ENCODE measurements at places on chromosomes 12 and 14.
A peak's percentile ranks its signal among the peaks of the same experiment; 100 is the strongest.

DNA sequence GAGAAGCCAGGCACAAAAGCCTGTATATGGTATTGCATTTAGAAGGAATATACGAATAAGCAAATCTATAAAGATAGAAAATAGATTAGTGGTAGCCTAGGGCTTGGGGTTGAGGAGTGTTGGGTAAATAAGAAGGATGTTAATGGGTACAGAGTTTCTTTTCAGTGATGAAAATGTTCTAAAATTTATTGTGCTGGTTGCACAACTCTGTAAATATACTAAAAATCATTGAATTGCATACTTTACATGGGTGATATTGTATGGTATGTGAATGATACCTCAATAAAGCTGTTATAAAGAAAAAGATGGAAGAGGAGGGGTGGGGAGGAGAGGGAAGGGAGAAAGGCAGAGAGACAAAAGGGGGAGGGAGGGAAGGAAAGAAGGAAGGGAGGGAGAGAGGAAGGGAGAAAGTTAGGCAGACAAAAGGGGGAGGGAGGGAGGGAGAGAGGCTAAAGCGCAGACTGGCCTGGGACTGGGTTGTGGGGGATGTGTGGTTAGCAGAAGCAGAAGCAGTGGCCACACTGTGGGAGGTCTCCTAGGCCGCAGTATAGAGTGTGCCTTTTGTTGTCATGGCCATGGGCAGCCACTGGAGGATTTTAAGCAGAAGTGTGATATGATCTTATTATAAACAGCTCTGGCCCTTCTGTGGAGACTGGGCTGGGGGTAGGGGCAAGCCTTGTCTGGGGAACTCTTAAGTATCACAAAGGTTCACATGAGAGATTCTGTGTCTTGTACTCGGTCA, 73.6 kb upstream of the ELK3 start:
- H3K27ac ChIP-seq, result no peak overlapping the region
- no peak for DNase-seq
- no peak overlapping the region for H3K4me3 ChIP-seq
- no peaks in the 10 kb centered on the region for H3K4me1 ChIP-seq

- DNase-seq, result no peak
- no peak overlapping the region for H3K27ac ChIP-seq
- H3K4me3 ChIP-seq, result no peak overlapping the region
- no peaks in the 10 kb centered on the region for H3K4me1 ChIP-seq
- no peaks in the 10 kb centered on the region for H3K27me3 ChIP-seq
Measured at GRCh38 chr14:104507443-104507842, 72.1 kb upstream of the C14orf180 start.

GRCh38 chr14:89912667-89913211, 41.8 kb downstream of the EFCAB11 start:
- no peak for DNase-seq
- H3K27ac ChIP-seq, result no peak overlapping the region
- no peak overlapping the region for H3K4me3 ChIP-seq
- H3K36me3 ChIP-seq, result no peaks in the 10 kb centered on the region
- peaks cover 8% of the 10 kb centered on the region for H3K4me1 ChIP-seq

DNA sequence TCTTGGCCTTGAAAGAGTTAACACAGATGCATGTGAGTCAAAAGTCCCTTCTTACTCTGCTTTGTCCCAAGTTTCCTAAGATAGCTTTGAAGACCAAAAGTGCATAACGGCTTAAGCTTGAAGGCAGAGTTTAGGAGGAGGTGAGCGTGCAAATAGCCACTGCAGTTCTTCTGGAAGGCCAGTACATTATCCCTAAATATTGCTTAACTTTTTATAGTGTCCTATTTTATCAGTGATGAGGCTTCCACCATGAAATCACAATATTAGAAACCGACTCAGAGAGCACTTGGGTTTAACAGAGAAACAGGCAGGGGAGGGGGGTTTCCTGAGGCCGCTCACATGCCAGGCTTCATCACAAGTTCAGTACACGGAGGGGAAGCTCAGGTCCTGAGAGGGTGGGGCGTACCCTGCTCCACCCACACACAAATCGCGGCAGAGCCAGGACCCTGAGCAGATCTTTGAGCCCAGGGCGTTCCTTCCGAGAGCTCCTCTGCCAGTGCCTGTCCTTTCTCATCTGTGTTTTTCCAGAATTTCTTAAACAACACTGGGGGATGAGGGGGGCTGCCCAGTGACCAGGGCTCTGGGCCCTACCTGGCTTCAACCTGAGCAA, 26.8 kb upstream of the BDKRB2 start:
- H3K27me3 ChIP-seq, result no peaks in the 10 kb centered on the region
- H3K36me3 ChIP-seq, result no peaks in the 10 kb centered on the region
- DNase-seq, result no peak
- no peak overlapping the region for H3K4me3 ChIP-seq

- no peak overlapping the region for H3K4me3 ChIP-seq
- no peaks in the 10 kb centered on the region for H3K4me1 ChIP-seq
- H3K27ac ChIP-seq, result no peak overlapping the region
- DNase-seq, result no peak
Measured at GRCh38 chr14:81868172-81868571, 334.5 kb upstream of the SEL1L start.

- H3K4me3 ChIP-seq, result peak overlapping the region; percentile 63
- DNase-seq, result no peak
- no peaks in the 10 kb centered on the region for H3K27me3 ChIP-seq
Measured at GRCh38 chr14:35292770-35293561, 784 bp downstream of the PSMA6 start.

DNA sequence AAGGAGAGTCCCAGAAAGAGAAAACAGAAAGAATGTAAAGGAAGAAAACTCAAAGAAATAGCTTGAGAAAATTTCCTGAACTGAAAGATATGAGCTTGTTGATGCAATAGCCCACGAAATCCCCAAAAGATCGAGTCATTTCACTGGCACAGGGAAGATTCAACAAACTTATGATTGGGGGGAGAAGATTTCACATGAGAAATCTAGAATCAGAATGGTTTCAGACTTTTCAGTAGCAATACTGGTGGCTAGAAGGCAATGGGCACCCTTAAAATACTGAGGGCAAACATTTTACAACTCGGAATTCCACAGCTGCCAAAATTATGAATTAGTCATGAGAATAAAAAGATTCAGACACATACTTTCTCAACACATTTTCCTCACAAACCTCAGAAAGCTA, 8.9 kb upstream of the KRT7 start:
- no peaks in the 10 kb centered on the region for H3K27me3 ChIP-seq
- H3K27ac ChIP-seq, result no peak overlapping the region
- H3K4me1 ChIP-seq, result no peaks in the 10 kb centered on the region
- H3K4me3 ChIP-seq, result no peak overlapping the region
- DNase-seq, result no peak

- no peaks in the 10 kb centered on the region for H3K4me1 ChIP-seq
- H3K36me3 ChIP-seq, result no peaks in the 10 kb centered on the region
Measured at GRCh38 chr12:79658221-79658620, 32.5 kb downstream of the PAWR start.

- H3K27ac ChIP-seq, result no peak overlapping the region
- H3K36me3 ChIP-seq, result no peaks in the 10 kb centered on the region
- no peak overlapping the region for H3K4me3 ChIP-seq
- H3K4me1 ChIP-seq, result no peaks in the 10 kb centered on the region
Measured at GRCh38 chr12:1819571-1819970, 794 bp upstream of the LRTM2 start.

- no peak overlapping the region for H3K4me3 ChIP-seq
- H3K36me3 ChIP-seq, result no peaks in the 10 kb centered on the region
- H3K27me3 ChIP-seq, result no peaks in the 10 kb centered on the region
- H3K27ac ChIP-seq, result no peak overlapping the region
- no peaks in the 10 kb centered on the region for H3K4me1 ChIP-seq
Measured at GRCh38 chr14:65290830-65291229, 121.7 kb upstream of the FUT8 start.

GRCh38 chr14:95240859-95241813, 78.6 kb downstream of the CLMN start:
- H3K27me3 ChIP-seq, result no peaks in the 10 kb centered on the region
- H3K4me3 ChIP-seq, result no peak overlapping the region
- H3K4me1 ChIP-seq, result peaks cover 13% of the 10 kb centered on the region
- DNase-seq, result no peak
- no peak overlapping the region for H3K27ac ChIP-seq
- no peaks in the 10 kb centered on the region for H3K36me3 ChIP-seq

DNA sequence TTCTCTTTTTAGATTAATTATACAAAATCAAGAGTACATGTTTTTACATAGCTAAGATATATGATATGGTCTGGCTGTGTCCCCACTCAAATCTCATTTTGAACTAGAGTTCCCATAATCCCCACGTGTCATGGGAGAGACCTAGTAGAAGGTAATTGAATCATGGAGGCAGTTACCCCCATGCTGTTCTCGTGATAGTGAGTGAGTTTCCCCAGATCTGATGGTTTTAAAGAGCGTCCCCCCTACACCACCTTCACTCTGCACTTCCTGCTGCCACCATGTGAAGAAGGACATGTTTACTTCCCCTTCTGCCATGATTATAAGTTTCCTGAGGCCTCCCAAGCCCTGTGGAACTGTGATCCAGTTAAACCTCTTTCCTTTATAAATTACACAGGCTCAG, 21.4 kb upstream of the DRAM1 start:
- DNase-seq, result no peak
- H3K36me3 ChIP-seq, result no peaks in the 10 kb centered on the region
- H3K4me3 ChIP-seq, result no peak overlapping the region
- no peaks in the 10 kb centered on the region for H3K27me3 ChIP-seq

GRCh38 chr14:32090686-32091085, 13.6 kb downstream of the ARHGAP5 start:
- no peak overlapping the region for H3K27ac ChIP-seq
- H3K4me1 ChIP-seq, result no peaks in the 10 kb centered on the region
- no peak overlapping the region for H3K4me3 ChIP-seq

DNA sequence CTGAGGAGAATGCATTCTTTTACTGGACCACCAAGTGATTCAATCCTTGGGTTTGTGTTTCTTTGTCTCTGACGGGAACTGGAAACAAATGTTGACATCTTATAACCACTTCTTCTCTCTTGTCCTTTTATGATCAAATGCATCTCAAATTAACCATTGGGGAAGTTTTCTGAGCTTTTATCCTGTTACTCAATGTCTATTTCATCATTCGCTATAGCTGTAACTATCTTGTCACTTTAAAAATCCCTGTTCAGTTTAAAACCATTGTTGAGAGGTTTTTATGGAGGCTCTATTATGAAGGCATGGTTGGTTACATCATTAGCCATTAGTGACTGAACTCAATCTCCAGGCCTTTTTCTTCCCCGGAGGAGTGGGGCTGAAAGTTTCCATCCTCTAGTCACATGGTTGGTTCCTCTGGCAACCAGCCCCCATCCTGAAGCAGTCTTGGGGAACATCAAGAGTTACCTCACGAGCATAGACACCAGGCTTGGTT, 2.7 kb upstream of the CLEC6A start:
- no peak for DNase-seq
- no peak overlapping the region for H3K4me3 ChIP-seq
- H3K27ac ChIP-seq, result no peak overlapping the region
- H3K4me1 ChIP-seq, result no peaks in the 10 kb centered on the region
- no peaks in the 10 kb centered on the region for H3K36me3 ChIP-seq

- no peak for DNase-seq
- no peaks in the 10 kb centered on the region for H3K4me1 ChIP-seq
- no peaks in the 10 kb centered on the region for H3K27me3 ChIP-seq
- no peaks in the 10 kb centered on the region for H3K36me3 ChIP-seq
- no peak overlapping the region for H3K27ac ChIP-seq
Measured at GRCh38 chr14:29905543-29905942, 22.1 kb downstream of the PRKD1 start.

GRCh38 chr12:19440916-19441315, 1.6 kb downstream of the AEBP2 start:
- no peaks in the 10 kb centered on the region for H3K27me3 ChIP-seq
- peak overlapping the region; percentile 97 for H3K4me3 ChIP-seq
- H3K4me1 ChIP-seq, result no peaks in the 10 kb centered on the region
- peak overlapping the region; percentile 96 for H3K27ac ChIP-seq

DNA sequence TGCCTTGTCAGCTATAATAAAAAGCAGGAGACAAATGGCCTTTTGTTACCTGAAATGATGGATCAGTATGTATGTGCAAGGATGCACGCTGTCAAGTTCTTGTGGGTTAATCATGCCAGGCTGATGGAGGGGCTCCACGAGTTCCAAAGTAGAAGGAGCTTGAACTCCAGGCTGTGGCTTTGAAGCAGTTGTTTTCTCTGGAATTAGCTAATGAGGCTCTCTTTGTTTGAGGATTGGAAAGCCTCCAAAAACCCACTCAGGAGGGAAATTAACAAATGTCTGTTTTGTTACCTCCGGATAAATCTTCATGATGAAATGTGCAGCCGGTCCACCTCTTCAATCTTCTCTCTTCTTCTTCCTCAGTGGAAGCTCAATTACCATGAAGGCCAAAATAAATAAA, 605.5 kb downstream of the DIO2 start:
- H3K27me3 ChIP-seq, result no peaks in the 10 kb centered on the region
- H3K4me3 ChIP-seq, result no peak overlapping the region
- H3K27ac ChIP-seq, result no peak overlapping the region
- DNase-seq, result no peak
- no peaks in the 10 kb centered on the region for H3K36me3 ChIP-seq
- H3K4me1 ChIP-seq, result no peaks in the 10 kb centered on the region

- no peaks in the 10 kb centered on the region for H3K27me3 ChIP-seq
- H3K27ac ChIP-seq, result no peak overlapping the region
- H3K4me1 ChIP-seq, result no peaks in the 10 kb centered on the region
- DNase-seq, result no peak
- H3K4me3 ChIP-seq, result no peak overlapping the region
Measured at GRCh38 chr14:87676814-87677437, 316.1 kb downstream of the GALC start.

- no peak overlapping the region for H3K27ac ChIP-seq
- no peak overlapping the region for H3K4me3 ChIP-seq
- peaks cover 18% of the 10 kb centered on the region for H3K4me1 ChIP-seq
- no peaks in the 10 kb centered on the region for H3K27me3 ChIP-seq
- no peak for DNase-seq
Measured at GRCh38 chr12:101619026-101619786, 24.4 kb downstream of the MYBPC1 start.

DNA sequence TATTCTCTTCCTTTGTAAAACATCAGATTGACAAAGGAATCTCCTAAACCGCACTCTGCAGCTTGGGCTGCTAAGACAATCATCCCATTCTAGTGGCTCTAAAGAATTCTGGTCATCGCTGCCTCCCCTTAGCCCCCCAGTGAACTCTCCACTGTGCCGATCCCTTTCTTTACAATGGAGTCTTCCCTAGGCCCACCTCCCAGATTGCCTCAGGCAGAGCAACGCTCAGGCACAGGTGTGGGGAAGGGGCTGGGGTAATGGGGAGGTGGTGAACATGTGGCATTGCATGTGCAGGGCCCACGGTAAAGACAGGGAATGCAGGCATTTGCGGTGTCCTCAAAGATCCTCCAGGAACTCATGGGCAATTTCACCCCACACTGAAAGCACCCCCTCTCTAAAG, 86.3 kb downstream of the PLEKHG3 start:
- H3K36me3 ChIP-seq, result no peaks in the 10 kb centered on the region
- no peaks in the 10 kb centered on the region for H3K4me1 ChIP-seq
- no peak overlapping the region for H3K27ac ChIP-seq
- no peak for DNase-seq
- no peak overlapping the region for H3K4me3 ChIP-seq

DNA sequence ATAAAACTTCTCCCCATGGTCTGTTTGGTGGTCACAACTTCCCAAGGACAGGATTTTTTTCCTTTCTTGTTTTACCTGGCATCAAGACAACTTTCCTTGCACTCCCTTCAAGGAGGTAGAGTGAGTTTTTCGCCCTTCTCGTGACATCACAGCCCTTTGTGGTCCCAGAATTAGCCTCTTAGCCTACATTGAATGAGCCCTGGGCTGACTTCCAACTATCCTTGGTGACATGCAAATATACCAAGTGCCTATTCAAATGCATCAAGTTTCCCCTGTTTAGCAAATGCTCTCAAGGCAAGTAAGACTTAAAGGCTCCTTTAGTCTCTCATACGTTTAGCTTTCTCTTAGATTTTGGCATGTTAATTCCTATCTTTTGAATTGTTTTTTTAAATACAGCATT, 36.6 kb downstream of the TC2N start:
- H3K4me1 ChIP-seq, result peaks cover 6% of the 10 kb centered on the region
- no peaks in the 10 kb centered on the region for H3K27me3 ChIP-seq
- no peak for DNase-seq
- no peak overlapping the region for H3K27ac ChIP-seq
